ENCODE measurements at places on chromosomes 16 and 17.

GRCh38 chr17:55322453-55322985, 57.8 kb downstream of the HLF start:
- no peak for DNase-seq

- DNase-seq = no peak
Observed at GRCh38 chr17:79941088-79942010, 94.3 kb downstream of the TBC1D16 start.

- no peak for DNase-seq
Observed at GRCh38 chr17:69597898-69598692, 183.6 kb downstream of the MAP2K6 start.

DNA sequence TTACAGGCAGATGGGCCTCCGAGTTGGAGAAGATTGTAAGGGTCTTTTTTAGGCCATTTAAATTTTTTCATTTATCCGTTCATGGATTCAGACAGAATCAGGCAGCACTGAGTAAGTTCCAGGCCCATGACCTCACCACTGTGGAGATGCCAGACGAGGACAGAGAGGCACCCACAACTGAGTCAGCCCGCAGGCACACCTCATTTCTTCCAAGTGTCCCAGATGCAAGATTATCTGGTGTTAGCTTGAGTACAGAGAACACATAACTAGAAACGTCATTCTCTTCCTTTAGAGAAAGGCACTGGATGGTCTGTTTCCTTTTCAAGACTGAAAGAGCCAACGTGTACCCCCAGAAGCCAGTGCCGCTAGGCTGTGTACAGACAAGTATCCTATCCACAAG, 16.9 kb downstream of the CLEC16A start:
- DNase-seq = no peak

DNA sequence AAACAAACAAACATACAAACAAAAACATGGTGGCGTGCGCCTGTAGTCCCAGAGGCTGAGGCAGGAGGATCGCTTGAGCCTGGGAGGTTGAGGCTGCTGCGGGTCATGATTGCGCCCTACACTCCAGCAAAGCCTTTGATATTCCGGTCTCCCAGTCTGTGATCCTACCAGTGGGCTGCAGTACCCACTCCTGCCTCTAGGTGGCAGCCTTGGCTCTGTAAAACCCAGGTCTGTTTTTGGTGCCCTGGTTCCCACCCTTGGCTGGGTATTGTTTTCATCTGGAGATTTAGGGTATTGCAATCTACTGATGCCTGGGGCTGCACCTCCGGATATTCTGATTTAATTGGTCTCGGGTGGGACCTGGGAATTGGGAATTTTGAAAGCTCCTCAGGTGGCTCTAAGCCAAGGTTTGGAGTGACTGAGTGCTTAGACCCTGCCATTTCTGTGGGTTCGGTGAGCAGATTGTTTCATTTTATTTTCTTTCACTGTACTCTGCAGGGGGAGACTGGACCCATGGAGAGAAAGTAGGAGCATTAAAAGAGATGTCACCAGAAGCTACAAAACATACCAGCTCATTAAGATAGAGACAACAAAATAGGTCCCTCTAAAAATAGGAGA, 40.5 kb downstream of the MYH3 start:
- peak; percentile 58 for DNase-seq

- no peak for DNase-seq
Observed at GRCh38 chr17:61239953-61240352, 159.7 kb upstream of the TBX2 start.

- DNase-seq = no peak
Observed at GRCh38 chr16:6967796-6968320, 364.8 kb upstream of the RBFOX1 start.

DNA sequence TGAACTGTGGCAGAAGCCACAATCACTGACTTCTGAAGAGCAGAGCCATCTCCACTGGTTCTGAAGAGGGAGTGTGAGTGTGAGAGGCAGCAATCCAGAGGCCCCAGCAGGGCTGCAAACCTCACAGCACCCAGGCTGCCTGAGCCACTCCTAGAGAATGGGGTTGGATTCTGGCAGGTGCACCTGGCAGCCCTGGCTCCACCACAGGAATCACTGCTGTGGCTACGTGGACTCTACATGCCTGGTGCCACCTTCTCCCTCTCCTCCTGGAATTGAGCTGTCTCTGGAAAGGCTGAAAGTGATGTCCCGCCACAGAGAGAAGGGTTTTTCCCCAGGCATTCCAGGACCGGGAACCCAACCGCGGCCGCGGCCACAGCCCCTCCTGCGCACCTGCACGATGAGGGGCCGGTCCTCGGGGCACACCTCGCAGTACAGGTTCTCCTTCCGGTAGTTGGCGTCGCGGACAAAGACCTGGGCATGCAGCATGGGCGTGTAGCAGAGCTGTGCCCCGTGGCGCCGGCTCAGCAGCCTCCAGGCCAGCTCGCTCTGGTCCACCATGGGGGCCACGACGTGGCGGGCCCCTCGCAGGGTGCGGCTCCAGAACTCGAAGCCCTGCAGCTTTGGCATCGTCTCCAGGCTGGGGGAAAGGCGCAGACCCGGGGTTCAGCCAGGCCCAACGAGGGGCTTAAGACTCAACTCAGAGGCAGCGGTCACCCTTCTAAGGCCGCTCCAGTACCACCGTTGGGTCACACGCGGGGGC, 991 bp downstream of the DUS1L start:
- DNase-seq = no peak

GRCh38 chr17:71118039-71118438, 948.7 kb downstream of the KCNJ2 start:
- DNase-seq = no peak

DNA sequence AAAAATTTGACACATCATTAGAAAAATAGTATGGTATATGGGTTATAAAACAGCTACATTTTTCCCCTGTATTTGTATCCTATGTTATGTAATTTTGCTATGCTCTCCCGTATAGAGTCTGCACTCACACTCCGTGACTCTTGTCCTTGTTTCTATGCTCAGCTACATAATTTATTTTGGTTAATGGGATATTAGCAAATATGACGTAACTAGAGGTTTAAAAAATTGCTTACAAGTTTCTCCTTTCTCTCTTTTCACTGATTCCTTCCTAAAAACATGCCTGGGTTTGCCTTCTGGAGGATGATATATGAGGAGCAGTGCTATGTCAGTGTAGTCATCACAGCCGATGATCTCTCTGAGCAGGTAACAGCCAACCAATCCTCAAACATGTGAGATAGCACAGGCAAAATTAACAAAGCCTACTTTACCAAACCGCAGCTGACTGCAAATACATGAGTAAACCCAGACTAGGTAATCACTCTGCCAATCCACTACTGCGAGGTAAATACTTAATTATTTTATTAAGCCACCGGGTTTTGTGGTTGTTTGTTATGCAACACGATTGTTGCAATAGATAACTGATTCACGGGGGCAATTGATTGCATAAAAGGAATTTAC, 126.9 kb downstream of the KIF2B start:
- no peak for DNase-seq

- no peak for DNase-seq
Observed at GRCh38 chr17:55622547-55622946, 100.1 kb downstream of the TMEM100 start.

DNA sequence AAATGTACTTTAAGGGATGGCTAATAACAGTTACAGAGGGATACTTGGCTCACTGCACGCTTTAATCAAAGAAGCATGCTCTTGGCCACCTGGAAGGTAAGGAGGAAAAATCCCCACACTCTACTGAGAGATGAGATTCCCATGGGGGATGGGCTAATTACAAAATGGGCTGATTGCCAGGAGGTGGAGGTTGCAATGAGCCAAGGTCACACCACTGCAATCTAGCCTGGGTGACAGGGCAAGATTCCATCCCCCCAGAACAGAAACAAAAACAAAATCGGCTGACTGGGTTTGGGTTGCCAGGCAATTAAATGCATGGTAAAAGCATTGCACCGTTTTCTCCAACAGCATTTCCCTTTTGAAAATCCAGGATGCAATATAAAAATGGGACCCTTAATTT, 18.0 kb downstream of the N4BP1 start:
- no peak for DNase-seq

DNA sequence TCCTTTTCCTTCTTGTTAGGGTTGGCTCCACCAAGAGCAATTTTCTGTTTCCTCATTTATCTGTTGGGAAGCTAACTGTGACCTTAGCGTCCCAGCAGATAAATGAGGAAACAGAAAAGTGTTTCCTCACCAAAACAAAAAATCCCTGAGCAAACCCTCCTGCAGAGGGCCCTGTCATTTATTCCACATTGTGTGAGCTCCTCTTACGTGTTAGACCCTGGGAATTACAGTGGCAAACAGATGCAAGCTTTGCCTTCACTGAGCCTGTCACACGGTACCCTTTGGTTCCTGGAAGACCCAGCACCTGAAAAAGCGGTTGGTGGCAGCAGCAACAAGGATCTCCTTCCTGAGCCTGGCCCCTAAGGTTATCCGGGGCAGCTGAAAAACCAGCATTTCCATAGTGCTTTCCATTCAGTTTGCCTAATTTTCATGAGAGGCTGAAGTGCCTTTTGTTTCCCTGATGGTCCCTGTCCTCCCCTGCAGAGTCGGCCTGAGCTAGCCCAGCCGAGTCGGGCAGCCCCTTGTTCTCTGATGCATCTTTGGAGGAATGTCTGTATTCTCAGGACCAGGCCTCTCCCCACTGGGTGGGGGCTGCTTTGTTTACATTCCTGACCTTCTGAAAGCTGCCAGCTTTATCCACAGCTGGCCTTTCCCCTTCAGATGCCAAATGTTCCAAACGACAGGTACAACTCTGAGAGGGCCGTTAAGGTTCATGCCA, 34.7 kb downstream of the YPEL2 start:
- DNase-seq = no peak

DNA sequence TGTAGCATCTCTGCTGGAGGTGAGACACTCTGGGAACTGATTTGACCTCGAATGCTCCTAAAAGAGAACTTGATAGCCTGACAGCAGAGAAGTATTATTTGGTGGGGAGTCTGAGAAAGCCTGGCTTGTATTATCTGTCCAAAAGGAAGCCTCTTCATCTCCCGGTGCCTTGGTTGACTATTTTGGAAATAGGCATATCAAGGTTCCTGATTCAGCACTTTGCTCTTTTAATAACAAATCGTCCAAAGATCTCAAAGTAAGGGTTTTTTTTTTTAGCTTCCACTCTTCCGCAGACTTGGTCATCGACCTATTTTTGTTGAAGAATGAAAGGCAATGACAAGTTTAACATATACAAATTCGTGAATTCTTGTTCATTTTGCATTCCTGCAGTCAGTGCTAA, 14.8 kb downstream of the TMEM186 start:
- no peak for DNase-seq

- DNase-seq = no peak
Observed at GRCh38 chr17:50518384-50519023, 10.3 kb downstream of the MYCBPAP start.

DNA sequence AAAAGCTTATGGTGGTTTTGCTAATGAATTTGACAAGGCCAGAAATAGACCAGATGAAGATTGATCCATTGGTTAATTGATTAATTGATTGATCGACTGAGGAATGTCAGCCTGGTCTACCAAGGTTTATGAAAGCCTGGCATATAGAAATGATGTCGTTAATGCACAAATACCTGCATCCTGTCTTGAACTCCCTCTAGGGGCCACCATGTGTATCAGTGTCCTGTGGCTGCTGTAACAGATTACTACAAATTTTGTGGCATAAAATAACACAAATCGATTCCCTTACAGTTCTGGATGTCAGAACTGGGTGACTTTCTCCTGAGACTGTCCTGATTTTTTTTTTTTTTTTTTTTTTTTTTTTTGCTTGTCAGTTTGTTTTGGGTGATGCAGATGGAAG, 553.2 kb downstream of the MAF start:
- no peak for DNase-seq

DNA sequence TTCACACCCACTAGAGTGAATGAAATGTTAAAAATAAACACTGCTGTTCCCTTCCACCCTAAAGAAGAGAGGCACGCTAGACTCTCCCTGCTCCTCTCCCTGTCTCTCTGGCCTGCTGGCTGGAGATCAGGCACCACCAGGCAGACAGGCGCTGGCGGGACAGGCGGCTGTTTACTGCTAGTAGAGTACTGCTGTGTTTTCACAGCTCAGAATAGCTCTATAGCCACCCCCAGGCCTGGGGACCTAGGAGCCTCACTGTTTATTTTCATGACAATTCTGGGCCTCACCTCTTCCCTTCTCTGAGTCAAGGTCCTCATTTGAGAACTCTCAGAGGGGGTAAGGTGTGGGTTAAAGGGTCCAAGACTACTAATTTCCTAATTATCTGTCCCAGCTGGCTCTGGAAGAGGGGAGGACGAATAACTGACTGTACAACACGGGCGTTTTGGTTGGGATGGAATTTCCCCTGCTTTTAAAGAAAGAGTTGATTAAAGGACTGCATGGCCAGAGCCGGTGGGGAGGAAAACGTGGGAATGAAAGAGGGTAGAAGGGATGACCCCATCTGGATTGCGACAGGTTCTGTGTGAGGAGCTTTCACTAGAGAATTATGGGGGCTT, 9.0 kb upstream of the G6PC1 start:
- no peak for DNase-seq

DNA sequence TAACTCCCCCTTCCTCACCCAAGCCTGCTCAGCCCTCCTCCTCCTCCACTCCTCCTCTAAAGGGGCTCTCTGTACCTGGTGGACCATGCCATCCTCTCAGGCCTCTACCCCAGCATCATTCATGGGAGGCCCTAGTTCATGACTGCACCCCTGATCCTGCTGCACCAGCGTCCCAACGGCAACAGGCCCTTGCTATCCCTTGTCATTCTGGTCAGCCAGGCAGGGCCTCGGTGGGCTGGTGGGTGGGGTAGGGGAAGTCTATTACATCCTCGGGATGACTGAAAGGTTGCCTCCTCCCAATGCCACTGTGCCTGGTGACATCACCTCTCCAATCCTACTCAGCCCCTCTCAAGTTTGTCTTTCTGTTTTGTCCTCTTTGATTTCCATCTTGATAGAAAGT, 19.7 kb downstream of the ALOX12B start:
- DNase-seq = no peak

DNA sequence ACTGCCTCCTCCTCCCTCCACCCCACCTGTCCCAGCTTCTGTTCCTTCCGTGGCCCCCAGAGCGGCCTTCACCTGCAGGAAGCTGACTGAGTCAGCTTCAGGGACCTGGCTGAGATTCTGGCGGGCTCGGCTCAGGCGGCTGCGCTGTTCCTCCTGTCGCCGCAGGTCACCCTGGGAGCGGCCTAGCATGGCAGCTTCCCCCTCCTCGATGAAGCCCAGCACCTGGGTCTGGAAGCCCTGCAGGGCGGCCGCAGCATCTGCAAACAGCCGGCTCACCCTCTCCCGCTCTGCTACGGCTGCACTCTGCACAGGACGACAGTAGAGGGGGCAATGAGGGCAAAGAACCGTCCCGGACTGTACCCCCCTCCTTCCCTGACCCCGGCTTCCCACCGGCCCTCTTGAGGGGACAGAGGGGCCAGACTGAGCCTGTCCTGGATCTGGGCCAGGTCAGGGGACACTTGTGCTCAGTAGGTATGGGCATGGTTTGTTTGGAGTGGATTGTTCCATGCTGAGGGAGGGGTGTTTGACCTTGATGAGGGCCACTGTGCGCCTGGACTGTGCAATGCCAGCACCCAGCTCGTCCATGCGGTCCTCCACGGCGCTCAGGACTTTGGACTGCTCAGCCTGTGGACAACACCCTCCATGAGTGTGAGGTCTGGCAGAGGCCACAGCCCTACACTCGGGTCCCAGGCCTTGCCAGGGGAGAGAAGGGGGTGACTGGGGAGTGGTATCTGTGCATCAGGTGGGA, 2.0 kb downstream of the TRIM47 start:
- peak; percentile 61 for DNase-seq

- no peak for DNase-seq
Observed at GRCh38 chr17:71102777-71103176, 933.4 kb downstream of the KCNJ2 start.

GRCh38 chr17:7513850-7514419, 29.8 kb downstream of the POLR2A start:
- no peak for DNase-seq
